ENCODE measurements at places on chromosomes 16 and 17.

- no peak for DNase-seq
These were observed 176.5 kb downstream of the IRF8 start for GRCh38 chr16:86075488-86075785.

GRCh38 chr16:57474671-57475661 is 11.3 kb downstream of the DOK4 start:
- DNase-seq, result no peak

GRCh38 chr17:82551779-82552457 is 32.4 kb downstream of the FOXK2 start:
- peak; percentile 53 for DNase-seq

GRCh38 chr16:20871941-20872815 is 28.0 kb downstream of the DCUN1D3 start:
- no peak for DNase-seq

DNA sequence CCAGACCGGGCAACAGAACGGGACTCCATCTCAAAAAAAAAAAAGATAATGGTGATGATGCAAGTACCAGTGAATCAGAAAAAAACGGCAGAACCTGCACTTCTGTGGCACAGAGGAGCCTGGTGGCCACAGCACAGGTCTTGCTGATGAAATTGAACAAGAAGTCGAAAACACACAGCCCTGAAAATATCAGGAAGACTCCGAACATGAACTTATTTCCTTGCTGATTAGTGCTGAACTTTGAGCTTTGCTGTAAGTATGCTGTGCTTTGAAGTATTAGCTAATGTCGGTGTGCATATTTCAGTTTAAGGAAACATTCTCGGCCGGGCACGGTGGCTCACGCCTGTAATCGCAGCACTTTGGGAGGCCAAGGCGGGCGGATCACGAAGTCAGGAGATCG is 10.9 kb upstream of the MYO15B start:
- no peak for DNase-seq

GRCh38 chr16:76748461-76749348 is 442.3 kb upstream of the MON1B start:
- no peak for DNase-seq

- no peak for DNase-seq
These were observed 26.1 kb downstream of the CDH13 start for GRCh38 chr16:82652826-82653225.
